ENCODE measurements at places on chromosomes 16 and 17.
A peak's percentile ranks its signal among the peaks of the same experiment; 100 is the strongest.

DNA sequence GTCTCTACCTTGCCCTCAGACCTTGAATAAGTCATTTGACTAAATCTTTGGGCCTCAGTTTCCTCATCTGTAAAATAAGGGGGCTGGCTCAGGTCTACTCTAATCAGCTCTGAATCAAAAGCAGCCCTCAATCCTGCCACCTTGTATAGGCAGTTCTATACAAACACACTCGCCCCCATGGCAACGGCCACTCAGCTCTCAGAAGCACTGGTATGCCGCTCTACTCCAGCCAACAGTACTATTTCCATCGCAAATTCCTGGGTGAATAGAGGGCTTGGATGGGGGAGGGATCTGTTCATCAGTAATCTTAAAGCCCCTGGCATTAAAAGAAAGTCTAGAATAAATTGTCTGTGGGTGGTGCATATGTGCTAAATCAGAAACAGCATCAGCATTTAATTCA lies 21.2 kb upstream of the TAOK1 start:
- DNase-seq = no peak

GRCh38 chr17:78923660-78924453 lies 1.3 kb downstream of the TIMP2 start:
- DNase-seq = no peak

DNA sequence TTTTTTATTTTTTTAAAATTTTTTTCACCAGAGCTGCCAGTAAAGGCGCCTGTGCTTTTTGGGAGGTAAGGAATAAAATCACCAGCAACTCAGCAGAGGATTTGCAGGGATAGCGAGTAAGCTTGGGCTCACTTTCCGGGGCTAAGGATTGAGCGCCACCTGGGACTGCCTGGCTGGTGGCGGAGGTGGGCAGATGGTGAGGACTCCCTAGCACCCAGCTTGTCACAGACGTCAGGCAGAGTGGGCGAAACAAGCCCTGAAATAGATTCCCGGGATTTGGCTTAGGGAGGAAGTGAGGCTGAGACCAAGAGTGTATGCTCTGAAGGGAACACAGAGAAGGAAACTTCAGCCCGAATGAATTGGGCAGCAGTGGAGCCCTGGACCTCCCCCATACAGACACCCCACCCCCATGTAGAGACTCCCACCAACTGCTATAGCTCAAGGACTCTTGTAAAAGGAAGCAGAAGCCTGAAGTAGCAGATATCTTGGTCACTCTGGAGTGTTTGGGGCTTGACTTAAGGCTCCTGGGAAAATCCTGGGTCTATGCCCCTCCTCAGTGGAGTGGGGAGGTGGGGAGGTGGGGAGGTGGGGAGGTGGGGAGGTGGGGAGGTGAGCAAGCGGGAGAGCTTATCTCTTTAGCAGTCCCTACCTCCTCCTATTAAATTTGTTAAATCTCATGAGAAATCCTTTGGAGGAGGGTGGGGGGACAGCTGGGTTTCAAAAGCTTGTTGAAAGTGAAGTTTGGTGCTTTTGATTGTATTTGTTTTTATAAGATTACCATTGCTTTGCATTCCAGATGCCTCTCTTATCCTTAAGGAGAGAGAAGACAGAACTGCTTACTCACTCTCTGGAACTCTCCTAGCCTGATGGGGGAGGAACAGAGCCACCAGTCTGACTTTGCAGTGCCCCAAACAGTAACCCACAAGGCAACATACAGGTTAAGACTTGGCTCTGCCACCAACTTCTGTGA lies 8.2 kb downstream of the ARL4D start:
- no peak for DNase-seq

DNA sequence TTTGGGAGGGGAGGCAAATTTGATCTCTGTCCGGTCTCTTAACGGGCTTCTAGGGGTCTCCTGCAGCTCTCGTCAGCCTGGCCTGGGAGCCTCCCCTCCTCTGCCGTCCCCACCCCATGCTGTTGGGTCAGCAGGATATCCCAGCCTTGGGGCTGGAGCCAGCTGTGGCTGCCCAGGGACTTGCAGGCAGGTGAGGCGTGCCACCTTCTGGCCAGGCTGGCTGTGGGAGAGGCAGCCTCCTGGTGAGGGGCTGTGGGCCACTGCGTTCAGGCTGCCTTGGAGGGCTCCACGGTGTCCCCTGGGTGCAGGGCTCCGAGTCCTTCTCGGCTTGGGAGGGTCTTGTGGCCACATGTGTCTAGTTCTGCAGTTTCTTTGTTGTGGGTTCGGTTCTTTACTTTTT lies 34.6 kb downstream of the TBCD start:
- DNase-seq = no peak

- no peak for DNase-seq
Measured at GRCh38 chr17:16407911-16408588, 7.3 kb upstream of the TRPV2 start.

DNA sequence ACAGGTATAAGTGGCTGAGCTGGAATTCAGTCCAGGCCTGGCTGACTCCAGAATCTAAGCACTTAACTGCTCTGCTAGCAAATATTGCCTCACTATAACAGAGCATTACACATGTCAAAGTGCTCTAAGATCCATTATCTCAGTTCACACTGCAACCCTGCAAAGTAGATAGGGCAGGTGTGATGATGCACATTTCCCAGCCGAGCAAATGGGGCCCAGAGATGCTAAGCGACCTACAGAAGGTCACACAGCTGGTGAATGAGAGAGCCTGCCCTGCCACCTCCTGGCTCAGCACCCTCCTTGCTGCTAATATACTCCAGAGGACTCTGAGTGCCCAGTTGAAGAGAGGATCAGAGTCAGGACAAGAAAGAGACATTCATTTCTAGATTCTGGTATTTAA lies 73.6 kb upstream of the CCL1 start:
- DNase-seq = no peak

- DNase-seq = no peak
Measured at GRCh38 chr17:27541301-27542023, 85.2 kb downstream of the KSR1 start.

GRCh38 chr17:47686664-47687327 lies 7.2 kb upstream of the TBKBP1 start:
- no peak for DNase-seq

- no peak for DNase-seq
Measured at GRCh38 chr16:87929986-87930385, 6.3 kb downstream of the CA5A start.

GRCh38 chr17:917391-917811 lies 62.2 kb downstream of the NXN start:
- DNase-seq = peak; percentile 74

GRCh38 chr17:75589919-75590303 lies 2.3 kb downstream of the MYO15B start:
- no peak for DNase-seq

DNA sequence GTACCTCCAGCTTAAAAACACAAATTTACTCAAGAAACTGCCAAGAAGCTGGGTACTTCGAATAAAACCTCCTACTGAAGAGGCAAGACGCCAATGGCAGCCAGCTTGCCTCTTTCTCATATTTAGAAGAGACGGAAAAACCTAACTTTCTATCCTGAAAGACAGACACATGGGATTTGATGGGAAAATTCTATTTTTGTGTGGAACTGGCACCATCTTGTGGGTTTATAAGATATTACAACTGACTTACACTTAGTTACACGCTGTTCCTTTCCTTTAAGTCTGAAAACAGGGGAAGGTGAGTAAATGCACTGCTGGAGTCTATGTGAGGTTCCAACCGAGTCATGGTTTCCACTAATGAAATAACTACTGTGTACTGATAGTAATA lies 10.3 kb downstream of the ZNF18 start:
- DNase-seq = no peak

DNA sequence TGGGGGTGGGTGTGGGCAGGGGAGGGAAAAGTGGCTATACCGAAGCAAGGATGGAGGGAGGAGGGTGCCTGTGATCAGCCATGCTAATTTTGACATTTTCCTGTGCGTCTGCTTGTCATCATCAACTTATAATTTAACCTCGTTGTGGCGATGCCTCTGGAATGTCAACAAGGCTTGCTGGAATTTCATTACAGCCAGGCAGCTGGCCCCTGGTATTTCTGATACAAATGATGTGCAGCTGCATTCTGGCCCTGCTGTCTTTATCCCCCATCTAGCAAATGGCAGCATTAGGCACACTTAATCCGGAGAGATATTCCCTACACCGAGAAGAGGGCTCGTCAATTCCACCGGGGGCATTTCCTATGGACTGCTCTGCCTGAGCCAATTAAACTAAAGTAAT lies 278.3 kb upstream of the CCL2 start:
- no peak for DNase-seq

DNA sequence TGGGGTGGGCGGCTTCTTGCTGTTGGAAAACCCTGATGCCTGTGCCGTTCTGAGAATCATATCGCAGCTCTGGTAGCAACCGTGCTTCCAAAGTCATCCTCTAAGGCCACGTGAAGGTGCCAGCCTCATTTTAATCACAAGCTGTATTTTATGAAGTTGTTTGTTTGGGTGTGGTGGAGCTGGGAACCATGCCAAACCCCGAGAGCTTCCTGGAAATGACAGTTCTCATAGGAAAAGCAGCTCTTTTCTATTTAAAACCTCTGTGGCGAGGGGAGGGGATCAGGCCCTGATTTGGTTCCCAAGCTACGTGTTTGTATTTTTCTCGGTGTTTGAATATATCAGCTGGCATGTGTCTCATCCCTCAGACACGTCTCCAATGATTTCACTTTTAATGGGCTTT lies 21.7 kb downstream of the KNOP1 start:
- peak; percentile 82 for DNase-seq

GRCh38 chr17:39352986-39353385 lies 48.4 kb downstream of the FBXL20 start:
- DNase-seq = no peak

- no peak for DNase-seq
Measured at GRCh38 chr17:72236980-72237633, 116.3 kb downstream of the SOX9 start.

- no peak for DNase-seq
Measured at GRCh38 chr17:49880291-49881053, 32.6 kb upstream of the TAC4 start.

- DNase-seq = no peak
Measured at GRCh38 chr17:15143524-15143923, 121.6 kb downstream of the PMP22 start.

DNA sequence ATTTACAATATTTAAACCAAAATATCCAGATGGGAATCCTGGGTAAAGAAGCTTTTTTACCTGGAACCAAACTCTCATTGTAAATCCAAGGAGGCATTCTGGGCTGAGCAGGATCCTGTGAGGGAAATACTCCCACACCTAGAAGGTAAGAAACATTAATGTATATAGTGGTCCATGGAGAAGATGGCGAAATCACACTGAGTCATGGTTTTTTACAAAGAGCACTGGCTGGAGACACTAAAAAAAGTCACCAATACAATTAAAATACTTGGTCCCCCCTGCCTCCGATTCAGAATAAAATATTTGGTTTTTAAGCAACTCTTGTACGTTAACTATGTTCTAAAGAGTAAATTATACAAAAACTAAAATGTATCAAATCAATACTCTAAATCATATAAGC lies 32.9 kb downstream of the SYNRG start:
- no peak for DNase-seq

DNA sequence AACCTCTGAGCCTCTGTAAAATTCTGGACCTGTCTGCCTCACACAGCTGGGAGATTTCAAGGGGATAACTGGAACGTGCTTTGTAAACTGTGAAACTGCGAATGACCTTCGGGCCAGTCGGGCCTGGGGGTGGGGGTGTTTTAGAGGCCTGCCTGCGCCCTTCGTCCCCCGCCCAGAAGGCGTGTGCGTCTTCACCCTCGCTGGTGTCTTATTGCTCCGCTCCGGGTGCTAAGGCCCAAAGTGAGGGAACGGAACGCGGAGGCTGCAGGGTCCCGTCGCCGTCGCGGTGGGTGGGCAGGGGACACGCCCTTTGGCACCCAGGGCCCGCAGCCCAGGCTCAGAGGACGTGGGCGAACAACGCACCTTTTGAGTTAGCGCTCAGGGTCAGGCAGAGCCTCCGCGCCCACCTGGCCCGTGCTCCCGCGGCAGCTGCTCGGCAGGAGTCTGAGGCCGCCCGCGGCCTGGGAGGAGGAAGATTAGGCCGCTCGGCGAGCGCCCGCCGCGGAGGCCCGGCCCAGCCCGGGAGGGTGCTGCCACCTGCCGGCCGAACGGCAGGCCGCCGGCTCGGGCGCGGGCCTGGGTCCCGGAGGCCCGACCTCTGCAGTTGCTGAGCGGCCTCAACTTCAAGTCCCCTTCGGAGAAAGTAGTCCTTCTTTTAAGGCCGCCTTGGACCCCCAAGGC lies 29.7 kb downstream of the DCAKD start:
- no peak for DNase-seq

- no peak for DNase-seq
Measured at GRCh38 chr16:70416748-70417616, 21.9 kb downstream of the ST3GAL2 start.

DNA sequence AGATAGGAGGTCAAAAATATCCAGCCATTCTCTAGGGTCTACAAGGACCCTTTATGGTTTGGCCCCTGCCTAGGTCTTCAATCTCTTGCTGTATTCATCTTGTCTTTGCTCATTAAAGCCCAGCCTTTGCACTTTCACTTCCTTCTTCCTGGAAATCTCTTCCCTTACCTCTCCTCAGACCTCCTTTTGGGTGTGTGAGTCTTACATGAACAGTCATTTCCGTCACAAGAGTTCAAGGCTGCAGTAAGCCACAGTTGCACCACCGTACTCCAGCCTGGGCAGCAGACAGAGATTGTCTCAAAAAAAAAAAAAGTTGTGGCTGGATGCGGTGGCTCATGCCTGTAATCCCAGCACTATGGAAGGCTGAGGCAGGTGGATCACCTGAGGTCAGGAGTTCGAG lies 6.0 kb upstream of the ATP1B2 start:
- no peak for DNase-seq

DNA sequence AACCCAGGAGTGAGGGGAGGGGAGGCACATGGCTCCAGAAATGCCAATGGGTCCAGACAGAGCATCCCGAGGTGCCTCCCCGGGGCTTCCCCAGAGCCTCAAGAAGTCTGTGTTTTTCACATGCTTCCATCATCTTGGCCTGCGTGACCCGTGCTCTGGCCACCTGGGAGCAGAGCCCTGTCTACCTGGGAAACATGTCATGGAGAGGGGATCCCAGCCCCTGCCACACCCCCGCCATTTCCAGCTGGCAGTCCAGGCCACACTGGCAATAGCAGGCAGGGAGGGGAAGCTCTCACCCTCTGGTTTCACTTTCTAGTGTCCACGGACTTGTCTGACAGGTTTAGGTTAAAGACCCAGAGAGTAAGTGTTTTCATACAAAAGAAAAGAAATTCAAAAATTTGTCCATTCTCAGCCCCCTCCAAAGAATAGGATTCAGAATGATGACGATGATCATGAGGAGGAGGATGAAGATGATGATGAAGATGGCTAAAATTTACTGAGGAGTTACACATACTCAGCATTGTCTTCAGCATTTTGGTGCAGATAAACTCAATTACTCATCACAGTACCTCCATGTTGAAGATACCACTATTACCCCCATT lies 9.0 kb downstream of the SMIM5 start:
- no peak for DNase-seq

DNA sequence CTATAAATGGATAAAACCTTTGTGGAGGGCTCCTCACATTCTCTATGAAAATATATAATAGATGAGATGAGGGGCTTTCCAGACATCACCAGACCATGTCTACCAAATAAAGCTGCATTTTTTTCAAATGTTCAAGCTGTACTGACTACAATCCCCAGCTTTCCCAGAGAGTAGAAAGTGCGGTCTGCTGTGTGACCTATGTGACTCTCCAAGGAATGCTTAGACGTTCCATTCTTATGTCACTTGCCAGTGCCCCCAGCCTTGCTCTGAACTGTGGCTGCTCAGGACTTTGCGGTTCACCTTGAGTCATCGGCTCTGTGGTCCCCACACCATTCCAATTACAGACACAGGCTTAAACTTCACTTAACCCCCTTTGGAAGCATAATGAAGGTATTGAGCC lies 47.8 kb upstream of the SCNN1B start:
- DNase-seq = peak; percentile 65

- no peak for DNase-seq
Measured at GRCh38 chr16:333406-334094, 19.0 kb downstream of the AXIN1 start.

- DNase-seq = no peak
Measured at GRCh38 chr16:29925105-29925756, 795 bp downstream of the KCTD13 start.
